Cortex of kidney (tissue), 1 donor: ENCODE measurements at places on chromosomes 13 and 19.

DNA sequence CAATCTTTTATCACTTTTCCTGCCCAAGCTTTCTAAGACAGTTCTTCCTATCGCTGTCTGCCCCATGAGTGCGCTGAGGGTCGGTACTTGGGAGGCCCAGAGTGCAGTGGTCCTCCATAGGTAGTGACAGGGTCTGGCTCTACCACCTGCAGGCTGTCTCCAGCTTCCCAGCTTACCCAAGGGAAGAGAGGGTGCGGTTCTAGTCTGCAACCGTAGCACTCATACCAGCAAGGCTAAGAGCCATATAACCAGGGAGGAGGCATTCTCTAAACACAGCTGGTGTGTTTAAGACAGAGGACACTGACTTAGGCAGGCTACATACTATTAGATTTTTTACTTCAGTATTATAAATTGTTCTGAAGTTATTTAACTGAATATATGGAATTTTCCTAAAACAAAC is 8.2 kb downstream of the PROZ start:
- DNase-seq, result no peak

DNA sequence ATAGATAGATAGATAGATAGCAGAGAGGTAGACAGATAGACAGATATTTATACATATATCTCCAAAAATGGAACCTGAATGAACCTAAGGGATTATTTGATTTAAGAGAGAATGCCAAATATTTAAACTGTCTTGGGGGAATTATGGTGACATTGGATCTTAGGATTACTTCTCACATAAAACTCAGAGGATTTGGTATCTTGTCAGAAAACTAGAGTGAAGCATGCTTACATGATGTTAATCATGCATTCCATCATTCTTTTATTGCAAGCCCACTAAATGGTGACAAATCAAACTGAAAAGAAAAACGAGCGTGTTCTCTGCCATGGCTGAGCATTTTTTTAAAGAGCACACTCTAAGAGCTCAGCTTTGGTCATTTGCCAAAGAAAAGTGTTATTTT is 165.2 kb downstream of the PCDH9 start:
- DNase-seq, result no peak

GRCh38 chr19:1074544-1075283 is 7.7 kb downstream of the ARHGAP45 start:
- no peak for DNase-seq

DNA sequence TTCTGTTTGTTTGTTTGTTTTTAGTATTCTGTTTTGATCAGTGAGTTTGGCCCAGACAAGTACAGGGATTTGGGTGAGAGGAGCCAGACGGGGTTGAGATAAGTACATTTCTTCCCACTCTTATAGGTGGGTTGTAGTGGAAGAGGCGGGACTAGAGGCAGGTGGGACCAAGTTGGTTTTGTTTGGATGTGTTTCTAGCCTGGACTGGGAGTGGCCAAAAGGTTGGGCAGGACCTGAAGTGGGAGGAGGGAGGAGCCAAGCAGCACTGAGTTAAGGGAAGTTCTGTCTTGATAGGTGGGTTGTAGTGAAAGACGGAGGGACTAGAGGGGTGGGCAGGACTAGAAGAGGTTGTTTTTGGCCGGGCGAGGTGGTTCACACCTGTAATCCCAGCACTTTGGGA is 9.0 kb downstream of the DNASE2 start:
- DNase-seq, result no peak

GRCh38 chr19:18775586-18776287 is 15.4 kb downstream of the COMP start:
- DNase-seq, result no peak

DNA sequence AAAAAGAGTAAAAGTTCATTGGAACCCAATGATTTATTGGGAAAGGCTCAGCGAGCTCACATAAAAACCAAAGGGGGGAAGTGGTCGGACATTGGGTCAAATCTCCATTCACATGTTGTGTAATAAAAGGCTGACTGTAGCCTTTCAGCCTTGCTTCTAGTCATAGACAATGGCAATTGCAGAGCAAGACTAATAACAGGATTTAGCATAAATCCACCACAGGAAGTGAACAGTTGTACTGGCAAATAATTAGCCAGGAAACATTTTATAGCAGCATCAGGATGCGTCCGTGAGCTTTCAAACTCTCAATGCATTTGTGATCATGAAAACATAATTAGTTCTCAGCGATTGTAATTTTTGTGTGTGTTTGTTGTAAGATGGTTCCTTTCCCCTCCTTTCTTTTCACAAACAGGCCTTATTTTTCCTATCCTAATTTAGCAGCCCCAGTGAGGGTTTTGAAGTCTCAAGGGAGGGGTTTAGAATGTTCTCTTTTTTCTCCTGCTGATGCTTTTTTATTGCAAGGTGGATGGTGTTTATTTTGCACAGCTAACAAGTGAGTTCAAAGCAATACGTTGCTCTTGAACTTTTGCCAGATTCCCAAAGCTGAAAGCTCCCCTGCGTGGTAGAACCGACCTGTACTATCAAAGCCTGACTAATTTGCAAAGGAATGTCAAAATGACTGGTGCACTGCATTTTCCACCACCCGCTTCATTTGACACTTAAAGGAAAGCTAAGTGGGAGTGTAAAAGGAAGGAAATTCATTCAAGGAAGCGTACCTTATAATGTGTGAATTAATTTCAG is 105.6 kb downstream of the SPRY2 start:
- no peak for DNase-seq

- no peak for DNase-seq
Measured at GRCh38 chr13:49859560-49859959, 67.1 kb upstream of the KPNA3 start.

- no peak for DNase-seq
Measured at GRCh38 chr13:73096173-73096572, 37.4 kb downstream of the KLF5 start.

- no peak for DNase-seq
Measured at GRCh38 chr13:107992542-107992941, 222.8 kb downstream of the LIG4 start.

GRCh38 chr13:30607908-30608307 is 9.8 kb upstream of the USPL1 start:
- no peak for DNase-seq

DNA sequence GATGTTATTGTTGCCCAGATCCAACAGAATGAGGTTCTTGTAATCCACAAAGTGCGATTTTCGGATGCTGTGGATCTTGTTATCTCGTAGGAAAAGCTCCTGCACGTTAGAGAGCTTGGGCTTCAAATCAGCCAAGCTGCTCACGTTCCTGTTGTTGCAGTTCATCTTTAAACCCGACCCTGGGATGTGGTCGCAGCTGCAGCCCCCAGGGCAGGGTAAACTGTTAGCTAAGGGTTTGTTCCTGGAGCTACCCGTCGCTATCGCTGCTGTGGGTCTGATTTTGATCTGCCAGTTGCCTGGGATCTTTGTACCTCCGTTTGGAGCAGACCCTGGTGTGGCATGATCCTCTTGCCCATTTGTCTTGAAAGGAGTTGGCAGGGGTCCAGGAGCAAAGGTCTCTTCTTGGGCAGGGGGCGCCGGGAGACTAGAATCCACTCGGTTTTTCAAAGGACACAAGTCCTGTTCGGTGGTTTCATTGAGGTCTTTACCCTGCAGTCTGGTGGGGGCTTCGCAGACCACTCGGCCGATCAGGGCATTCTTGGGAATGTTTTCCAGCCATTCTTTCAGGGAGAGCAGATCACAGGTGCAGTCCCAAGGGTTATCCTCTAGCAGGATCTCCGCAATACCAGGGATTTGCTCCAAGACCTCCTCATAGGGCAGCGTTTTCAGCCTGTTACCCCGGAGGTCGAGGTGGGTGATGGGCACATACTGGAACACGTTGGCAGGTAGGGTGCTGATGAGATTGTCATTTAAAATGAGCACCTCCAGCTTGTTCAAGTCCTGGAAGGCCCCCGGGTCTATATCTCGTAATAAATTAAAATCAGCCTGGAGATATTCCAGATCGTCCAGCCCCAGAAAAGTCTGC is 1.8 kb downstream of the SLITRK1 start:
- DNase-seq, result no peak

- no peak for DNase-seq
Measured at GRCh38 chr13:98366443-98366842, 189.4 kb upstream of the RNF113B start.
